Esophagus mucosa (tissue), 1 donor: ENCODE measurements at places on chromosomes 4 and X. TPM values are rescaled to one million over a fixed set of nuclear protein-coding genes. Genes with fewer than 3 reads are reported as not detected.

Gene KIF4A
- total RNA-seq: 9.4 TPM

Gene CLDN22
- 0.16 TPM for total RNA-seq

GRCh38 chr4:163121689-163122088, 45.0 kb downstream of the NAF1 start:
- no peak for ATAC-seq

DNA sequence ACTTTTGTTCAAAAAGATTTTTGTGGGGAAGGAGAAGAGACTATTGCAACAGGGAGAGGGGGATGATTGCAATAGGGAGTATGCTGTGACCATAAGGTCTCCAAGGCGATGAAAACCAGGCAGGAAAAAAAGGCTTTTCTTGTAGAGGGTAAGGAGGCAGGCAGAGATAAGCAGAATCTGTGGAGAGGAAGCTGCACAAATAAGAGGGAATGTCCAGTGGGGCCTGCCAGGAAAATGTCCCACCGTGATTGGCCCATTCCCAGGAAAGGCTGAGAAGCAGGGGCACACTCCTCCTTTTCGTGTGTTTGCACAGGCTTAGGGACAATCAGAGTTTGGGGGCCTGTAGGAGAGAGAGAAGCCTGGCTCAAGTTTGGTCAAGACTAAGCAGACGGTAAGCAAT, 29.1 kb downstream of the SPACA5 start:
- ATAC-seq: no peak
